ENCODE measurements at places on chromosomes 12 and 14. TPM values are rescaled to one million over a fixed set of nuclear protein-coding genes. Genes with fewer than 3 reads are reported as not detected.

DNA sequence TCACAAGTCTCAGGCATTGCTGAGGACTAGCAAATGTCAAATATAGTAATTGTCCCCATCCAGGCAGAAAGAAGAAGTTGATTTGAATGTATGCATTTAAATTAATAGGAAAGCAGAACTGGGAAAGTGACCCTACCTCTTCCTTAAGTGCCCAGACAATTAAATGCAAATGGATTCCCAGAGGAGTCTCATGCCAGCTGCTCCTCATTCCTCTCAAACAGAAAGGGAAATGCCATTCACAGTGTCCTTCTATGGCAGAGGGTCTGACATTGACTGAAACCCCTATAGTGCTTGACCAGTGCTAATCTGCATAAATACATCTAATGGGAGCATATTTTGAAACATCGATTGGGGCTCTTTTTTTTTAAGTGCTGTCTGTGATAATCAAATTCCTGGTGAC, 292.4 kb upstream of the SEL1L start:
- H3K4me3 ChIP-seq = no peak overlapping the region
- H3K36me3 ChIP-seq = no peaks in the 10 kb centered on the region
- DNase-seq = no peak
- H3K27ac ChIP-seq = no peak overlapping the region
- H3K4me1 ChIP-seq = no peaks in the 10 kb centered on the region
- no peaks in the 10 kb centered on the region for H3K27me3 ChIP-seq

DNA sequence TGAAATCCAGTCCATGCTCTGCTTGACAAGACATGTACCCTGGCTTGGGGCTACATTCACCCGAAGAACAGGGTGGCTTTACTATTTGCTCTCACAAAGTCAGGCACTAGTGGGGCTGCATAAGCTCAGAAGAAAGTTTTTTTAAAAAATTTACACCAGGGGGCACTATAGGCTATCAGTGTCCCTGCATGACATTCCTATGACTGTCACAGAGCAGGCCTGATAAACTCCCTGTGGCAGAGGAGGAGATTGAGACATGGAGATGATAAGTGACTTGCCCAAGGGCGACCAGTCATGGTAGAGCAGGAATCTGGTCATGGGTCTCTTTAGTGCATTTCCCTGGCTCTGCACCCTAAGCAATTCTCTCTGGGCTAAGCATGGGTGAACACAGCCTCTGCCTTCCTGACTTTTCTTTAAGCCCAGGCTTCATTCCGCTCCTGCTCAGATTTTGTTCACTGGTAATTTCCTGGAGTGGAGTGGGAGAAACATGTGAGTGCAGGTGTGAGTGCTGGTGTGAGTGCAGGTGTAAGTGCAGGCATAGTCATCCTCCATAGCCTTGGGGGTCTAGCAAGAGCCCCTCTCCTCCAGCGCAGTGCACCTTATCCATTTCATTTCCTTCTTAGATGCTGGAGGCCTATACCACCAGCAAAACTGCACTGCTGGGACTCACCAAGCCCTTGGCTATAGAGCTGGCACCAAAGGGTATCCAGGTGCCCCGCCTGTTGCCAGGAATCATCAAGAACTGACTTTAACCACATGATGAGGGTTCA, 91.6 kb downstream of the DHRS2 start:
- no peaks in the 10 kb centered on the region for H3K4me1 ChIP-seq
- H3K4me3 ChIP-seq = no peak overlapping the region
- no peaks in the 10 kb centered on the region for H3K36me3 ChIP-seq
- H3K27me3 ChIP-seq = peaks cover 18% of the 10 kb centered on the region
- H3K27ac ChIP-seq = no peak overlapping the region

The CDH24 gene
- 2.1 TPM for total RNA-seq

- H3K4me1 ChIP-seq = peaks cover 5% of the 10 kb centered on the region
- DNase-seq = no peak
- H3K36me3 ChIP-seq = no peaks in the 10 kb centered on the region
- no peak overlapping the region for H3K4me3 ChIP-seq
- no peak overlapping the region for H3K27ac ChIP-seq
Observed at GRCh38 chr12:79183926-79184325, 319.4 kb downstream of the SYT1 start.

DNA sequence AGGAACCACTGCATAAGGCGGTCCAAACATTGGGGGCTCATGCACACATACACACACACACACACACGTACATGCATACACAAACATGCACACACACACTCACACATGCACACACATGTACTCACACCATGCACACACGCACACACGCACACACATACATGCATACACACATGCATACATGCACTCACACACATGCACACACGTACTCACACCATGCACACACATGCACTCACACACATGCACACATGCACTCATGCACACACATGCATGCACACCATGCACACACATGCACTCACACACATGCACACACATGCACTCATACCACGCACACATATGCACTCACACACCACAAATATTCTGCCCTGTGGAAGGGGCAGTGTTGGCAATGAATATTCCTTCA, 22.1 kb downstream of the OAS2 start:
- no peak for DNase-seq
- peaks cover 34% of the 10 kb centered on the region for H3K27me3 ChIP-seq
- H3K4me1 ChIP-seq = no peaks in the 10 kb centered on the region
- peaks cover 64% of the 10 kb centered on the region for H3K36me3 ChIP-seq

GRCh38 chr12:26668847-26669246, 164.1 kb downstream of the ITPR2 start:
- no peak overlapping the region for H3K27ac ChIP-seq
- no peaks in the 10 kb centered on the region for H3K4me1 ChIP-seq
- H3K27me3 ChIP-seq = no peaks in the 10 kb centered on the region
- no peak for DNase-seq

GRCh38 chr14:101932673-101933072, 31.7 kb upstream of the DYNC1H1 start:
- no peaks in the 10 kb centered on the region for H3K36me3 ChIP-seq
- H3K4me3 ChIP-seq = no peak overlapping the region
- DNase-seq = no peak
- no peaks in the 10 kb centered on the region for H3K27me3 ChIP-seq
- no peak overlapping the region for H3K27ac ChIP-seq
- H3K4me1 ChIP-seq = peaks cover 14% of the 10 kb centered on the region

The INSM2 gene
- total RNA-seq = not detected

The LRTM2 gene
- total RNA-seq = not detected

DNA sequence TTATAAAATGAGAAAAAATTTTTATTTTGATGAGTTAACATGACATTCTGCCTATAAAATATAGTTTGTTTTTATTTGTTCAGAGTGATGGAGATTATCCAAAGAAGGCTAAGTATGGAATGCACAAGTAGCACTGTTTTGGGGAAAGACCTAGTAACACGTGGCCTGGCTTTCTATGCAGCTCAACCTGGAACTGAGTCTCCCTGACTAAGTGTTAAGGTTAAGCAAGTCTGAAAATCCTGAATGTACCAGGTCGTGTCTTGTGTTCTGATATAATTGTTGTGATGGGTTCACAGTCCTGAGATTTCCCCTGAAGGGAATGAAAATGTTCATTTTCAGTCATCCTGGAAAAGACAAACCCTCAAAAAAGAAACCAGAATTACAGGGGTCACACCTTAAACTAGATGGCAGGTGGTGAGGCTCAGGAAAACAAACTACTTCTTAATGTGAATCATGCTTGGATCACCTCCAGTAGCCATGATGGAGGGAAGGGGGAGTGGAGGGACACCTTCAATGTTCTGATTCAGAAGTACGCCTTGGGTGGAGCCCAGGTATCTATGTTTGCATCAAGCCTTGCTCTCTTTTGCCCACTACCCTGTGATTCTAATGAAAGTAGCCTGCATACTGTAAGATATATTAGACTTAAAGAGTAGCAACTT, 236.8 kb downstream of the ALX1 start:
- no peaks in the 10 kb centered on the region for H3K4me1 ChIP-seq
- H3K4me3 ChIP-seq = no peak overlapping the region
- DNase-seq = no peak
- no peak overlapping the region for H3K27ac ChIP-seq

DNA sequence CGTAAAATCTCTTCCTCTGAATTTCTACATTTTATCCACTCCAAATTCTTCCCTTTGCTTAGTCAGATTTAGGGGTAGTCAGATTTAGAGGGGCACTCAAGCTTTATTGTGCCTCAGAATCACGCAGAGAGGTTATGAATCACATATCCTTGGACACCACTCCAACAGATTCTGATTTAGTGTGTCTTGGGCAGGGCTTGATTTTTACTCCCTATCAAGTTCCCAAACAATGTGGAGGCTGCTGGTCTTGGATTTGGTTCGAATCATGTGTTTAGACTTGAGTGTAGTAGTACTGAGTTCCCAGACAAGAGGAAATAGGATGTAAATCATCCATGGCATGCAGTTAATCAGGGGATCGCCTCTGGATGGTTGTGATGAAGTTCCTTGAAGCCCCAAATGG, 298.1 kb upstream of the CLEC14A start:
- no peak overlapping the region for H3K4me3 ChIP-seq
- H3K36me3 ChIP-seq = no peaks in the 10 kb centered on the region
- H3K27me3 ChIP-seq = no peaks in the 10 kb centered on the region

The ACRBP gene
- 1.4 TPM for total RNA-seq

GRCh38 chr12:1947081-1947480, 28.6 kb upstream of the CACNA2D4 start:
- peaks cover 7% of the 10 kb centered on the region for H3K4me1 ChIP-seq
- no peak overlapping the region for H3K27ac ChIP-seq
- H3K36me3 ChIP-seq = peaks cover 45% of the 10 kb centered on the region
- H3K4me3 ChIP-seq = no peak overlapping the region
- no peaks in the 10 kb centered on the region for H3K27me3 ChIP-seq
- DNase-seq = no peak

DNA sequence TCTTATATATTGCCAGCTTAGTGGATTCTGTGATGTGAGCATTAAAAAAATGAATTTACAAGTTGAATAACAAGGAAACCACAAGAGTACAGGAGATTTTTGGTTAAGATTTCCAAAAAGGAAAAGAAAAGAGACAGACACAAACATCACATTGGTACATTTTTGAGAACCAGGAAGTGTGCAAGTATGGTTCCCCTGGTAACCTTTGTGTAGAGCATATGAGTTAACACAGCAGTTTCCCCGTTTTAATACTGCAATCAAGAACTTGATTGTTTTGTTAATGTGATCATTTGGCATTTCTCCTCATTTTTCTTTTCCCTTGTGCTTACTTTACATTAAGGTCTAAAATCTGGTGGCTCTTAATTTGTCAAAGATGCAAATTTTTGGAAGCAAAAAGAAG, 490.4 kb upstream of the ATP2B1 start:
- H3K36me3 ChIP-seq = no peaks in the 10 kb centered on the region
- peaks cover 11% of the 10 kb centered on the region for H3K4me1 ChIP-seq
- H3K4me3 ChIP-seq = no peak overlapping the region

The WSB2 gene
- total RNA-seq = 100 TPM

- H3K36me3 ChIP-seq = no peaks in the 10 kb centered on the region
- peak overlapping the region; percentile 54 for H3K27ac ChIP-seq
- H3K27me3 ChIP-seq = peaks cover 2% of the 10 kb centered on the region
- no peak overlapping the region for H3K4me3 ChIP-seq
- DNase-seq = peak; percentile 51
Observed at GRCh38 chr14:73227812-73228781, 9.2 kb upstream of the PAPLN start.

The TNFAIP2 gene
- 40.1 TPM for total RNA-seq

- H3K4me3 ChIP-seq = no peak overlapping the region
- H3K36me3 ChIP-seq = no peaks in the 10 kb centered on the region
- no peak for DNase-seq
Observed at GRCh38 chr14:100406505-100407131, 83.5 kb downstream of the SLC25A47 start.

The AVPR1A gene
- 1.3 TPM for total RNA-seq

The ASB2 gene
- 251 TPM for total RNA-seq

GRCh38 chr12:65728455-65728847, 95.8 kb upstream of the HMGA2 start:
- H3K36me3 ChIP-seq = no peaks in the 10 kb centered on the region
- H3K4me1 ChIP-seq = peaks cover 10% of the 10 kb centered on the region
- DNase-seq = no peak
- H3K27me3 ChIP-seq = peaks cover 98% of the 10 kb centered on the region
- H3K27ac ChIP-seq = no peak overlapping the region

All from left ventricle myocardium inferior (tissue), 1 donor.